ENCODE measurements at places on chromosomes 11 and 22.

GRCh38 chr22:35322126-35322525, 22.4 kb downstream of the TOM1 start:
- DNase-seq, result no peak

DNA sequence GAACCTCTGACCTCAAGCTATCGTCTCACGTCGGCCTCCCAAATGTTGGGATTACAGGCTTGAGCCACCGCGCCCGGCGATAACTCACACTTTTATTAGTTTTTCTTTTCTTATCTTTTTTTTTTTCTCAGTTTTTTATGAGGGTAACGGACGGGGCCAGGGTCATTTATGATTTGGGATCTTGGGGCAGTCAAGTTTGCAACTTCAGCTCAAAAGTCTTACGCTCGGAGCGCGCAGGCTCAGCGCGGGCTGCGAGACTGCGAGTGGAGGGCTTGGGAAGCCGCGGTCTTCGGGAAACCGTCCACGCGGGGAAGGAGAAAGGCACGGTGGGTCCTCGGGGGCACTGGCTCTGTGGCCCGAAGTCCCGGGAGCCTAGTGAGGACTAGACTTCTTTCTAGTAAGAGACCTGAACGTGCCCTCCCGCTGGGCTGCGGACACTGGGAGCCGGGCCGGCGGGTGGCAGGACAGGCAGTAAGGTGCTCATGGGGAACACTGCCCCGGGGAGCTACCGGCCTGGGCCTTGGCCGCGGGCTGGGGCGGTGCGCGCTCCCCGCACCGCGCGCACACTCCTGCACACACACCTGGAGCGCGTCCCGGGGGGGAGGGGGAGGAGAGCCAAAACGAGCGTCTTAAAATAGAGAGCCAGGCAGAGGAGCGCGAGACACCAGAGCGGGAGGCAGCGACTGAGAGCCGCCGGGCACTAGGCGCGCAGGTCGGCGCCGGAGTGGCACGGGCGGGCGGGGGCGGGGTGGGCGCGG, 476 bp upstream of the BARX2 start:
- no peak for DNase-seq

GRCh38 chr11:9498457-9499078, 37.8 kb downstream of the ZNF143 start:
- no peak for DNase-seq

GRCh38 chr11:132123854-132124835, 753.7 kb downstream of the NTM start:
- no peak for DNase-seq
